ENCODE measurements at places on chromosomes 16 and 17.

GRCh38 chr16:16172991-16173390 lies 50.3 kb downstream of the ABCC6 start:
- DNase-seq: no peak

- no peak for DNase-seq
Measured at GRCh38 chr16:57470711-57471110, 8.2 kb downstream of the POLR2C start.

DNA sequence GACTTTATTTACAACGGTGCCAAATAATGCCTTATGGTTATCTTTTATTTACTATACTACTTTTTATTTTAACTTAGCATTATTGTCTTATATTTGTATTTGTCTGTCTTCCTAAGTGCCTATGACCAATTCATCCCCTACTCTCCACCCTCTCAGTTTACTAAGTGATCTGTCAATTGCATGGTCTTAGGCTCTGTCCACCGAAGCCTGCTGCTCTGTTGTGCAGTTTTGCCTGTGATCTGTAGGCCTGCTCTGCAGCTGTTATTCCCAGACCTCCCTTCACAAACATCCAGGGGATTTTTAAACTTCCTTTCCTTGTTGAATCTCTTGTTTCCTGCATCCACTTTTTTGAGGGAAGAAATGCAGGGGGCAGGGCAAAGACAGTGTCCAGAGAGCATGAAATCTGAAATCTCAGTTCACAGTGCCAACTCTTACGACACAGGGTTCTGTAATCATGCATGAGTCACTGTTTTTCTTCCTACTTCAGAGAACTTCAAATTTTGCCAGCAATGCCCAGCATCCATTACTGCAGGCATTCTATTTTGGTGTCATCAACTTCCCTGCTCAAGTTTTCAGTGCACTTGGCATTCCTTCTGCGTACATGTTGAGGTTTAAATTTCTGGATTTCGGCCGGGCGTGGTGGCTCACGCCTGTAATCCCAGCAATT lies 11.4 kb downstream of the SLFN5 start:
- DNase-seq: no peak

GRCh38 chr17:71709271-71709890 lies 411.4 kb upstream of the SOX9 start:
- no peak for DNase-seq

- DNase-seq: no peak
Measured at GRCh38 chr17:74761419-74761818, 13.0 kb downstream of the NHERF1 start.

DNA sequence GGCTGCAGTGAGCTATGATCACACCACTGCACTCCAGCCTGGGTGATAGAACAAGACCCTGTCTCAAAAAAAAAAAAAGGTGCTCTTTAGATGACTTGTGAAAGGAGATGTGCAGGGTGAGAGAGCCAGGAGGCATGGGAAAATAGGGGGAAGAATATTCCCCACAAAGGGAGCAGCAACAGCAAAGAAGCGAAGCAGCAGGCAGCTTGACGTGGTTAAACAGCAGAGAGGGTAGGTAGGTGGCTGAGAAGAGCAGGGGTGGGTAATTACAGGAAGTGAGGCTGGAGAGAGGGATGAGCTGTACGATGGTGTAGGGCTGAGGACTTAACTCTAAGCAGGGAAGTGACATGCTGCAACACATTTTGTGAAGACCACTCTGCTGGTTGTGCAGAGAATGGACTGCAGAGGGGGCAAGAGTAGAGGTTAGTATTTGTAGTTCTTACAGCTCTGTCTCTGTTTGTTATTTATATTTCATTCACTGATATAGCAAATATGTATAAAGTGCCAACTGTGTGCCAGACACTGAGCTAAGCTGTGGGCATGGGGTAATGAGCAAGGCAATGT lies 1.6 kb downstream of the HEATR3 start:
- peak; percentile 52 for DNase-seq

GRCh38 chr17:51507444-51507843 lies 247.1 kb downstream of the UTP18 start:
- no peak for DNase-seq

DNA sequence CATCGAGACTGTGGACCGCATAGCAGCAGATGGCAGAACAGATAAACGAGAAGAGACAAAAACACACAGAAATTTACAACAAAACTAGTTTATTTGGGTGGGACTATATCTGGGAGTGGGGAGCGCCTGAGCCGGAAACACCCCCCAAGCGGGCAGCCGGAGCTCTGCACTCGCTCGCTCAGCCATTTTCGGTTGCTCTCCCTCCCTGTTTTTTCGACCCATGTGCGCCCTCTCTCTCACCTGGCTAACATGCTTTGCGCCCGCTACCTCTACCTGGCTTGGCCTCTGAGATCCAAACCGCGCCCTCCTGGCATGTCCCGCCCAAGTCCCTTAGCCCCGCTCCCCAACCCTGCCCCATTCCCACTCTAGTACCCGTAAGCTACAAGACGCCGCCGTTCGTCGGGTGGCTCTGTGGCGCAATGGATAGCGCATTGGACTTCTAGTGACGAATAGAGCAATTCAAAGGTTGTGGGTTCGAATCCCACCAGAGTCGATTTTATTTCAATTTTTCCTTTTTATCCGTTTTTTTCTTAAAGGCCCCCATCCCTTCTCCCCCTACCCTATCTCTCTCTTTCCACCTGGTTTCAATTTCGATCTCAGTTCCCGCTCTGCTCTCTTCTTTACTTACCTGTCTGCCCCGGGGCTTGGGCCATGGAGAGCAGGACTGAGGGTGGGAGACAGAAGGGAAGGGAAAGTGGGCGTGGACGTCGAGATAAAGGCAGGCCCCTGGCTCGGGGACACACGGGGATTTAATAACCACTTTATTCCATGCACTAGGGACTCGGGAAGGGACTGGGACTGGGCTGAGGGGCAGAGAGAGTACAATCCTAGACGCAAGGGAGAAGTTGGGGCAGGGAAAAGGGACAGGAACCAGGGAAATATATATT lies 2.4 kb upstream of the ALOXE3 start:
- peak; percentile 49 for DNase-seq

- no peak for DNase-seq
Measured at GRCh38 chr17:57636985-57637665, 108.0 kb downstream of the CCDC182 start.

DNA sequence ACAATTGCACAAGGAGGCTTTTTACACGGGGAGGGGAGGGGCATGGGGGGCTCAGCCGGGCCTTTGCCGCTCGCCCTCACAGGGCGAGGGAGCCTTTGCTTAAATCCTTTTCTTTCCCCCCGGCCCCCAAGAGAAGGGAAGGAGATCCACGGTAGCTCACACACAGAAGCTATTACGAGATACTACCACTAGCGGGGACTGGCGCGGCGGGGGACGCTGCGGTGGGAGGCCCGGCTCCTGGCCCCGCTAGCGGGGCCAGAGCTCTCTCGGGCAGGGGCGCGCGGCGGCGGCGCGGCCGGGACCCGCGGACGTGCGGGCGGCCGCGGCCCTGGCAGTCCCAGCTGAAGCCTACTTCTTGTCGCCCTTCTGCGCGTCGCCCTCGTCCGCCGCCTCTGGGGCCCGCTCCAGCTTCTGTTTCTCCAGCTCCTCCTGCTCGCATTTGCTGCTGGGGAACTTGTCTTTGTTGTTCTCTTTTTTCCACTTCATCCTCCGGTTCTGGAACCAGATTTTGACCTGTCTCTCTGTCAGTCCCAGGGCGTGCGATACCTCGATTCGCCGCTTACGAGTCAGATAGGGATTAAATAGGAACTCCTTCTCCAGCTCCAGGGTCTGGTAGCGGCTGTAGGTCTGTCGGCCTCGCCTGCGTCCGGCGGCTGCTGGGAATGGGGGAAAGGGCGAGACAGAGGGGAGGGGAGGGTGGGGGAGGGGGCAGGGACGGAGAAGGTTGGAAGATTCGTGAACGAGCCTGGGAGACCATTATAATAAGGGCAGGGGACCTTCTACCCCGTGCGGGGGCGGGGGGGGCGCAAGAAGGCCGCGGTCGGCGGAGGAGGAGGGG lies 2.0 kb downstream of the HOXB8 start:
- peak; percentile 67 for DNase-seq

- no peak for DNase-seq
Measured at GRCh38 chr16:79805621-79806020, 205.1 kb upstream of the MAF start.

GRCh38 chr17:79160980-79161636 lies 86.5 kb downstream of the ENGASE start:
- DNase-seq: no peak

DNA sequence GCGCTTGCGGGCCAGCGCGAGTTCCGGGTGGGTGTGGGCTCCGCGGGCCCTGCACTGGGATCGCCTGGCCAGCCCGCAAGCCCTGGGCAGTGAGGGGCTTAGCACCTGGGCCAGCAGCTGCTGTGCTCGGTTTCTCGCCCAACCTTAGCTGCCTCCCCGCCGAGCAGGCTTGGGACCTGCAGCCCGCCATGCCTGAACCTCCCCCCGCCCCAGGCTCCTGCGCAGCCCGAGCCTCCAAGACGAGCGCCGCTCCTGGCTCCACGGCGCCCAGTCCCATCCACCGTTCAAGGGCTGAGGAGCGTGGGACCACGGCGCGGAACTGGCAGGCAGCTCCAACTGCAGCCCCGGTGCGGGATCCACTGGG lies 12.3 kb upstream of the ZFP90 start:
- no peak for DNase-seq

DNA sequence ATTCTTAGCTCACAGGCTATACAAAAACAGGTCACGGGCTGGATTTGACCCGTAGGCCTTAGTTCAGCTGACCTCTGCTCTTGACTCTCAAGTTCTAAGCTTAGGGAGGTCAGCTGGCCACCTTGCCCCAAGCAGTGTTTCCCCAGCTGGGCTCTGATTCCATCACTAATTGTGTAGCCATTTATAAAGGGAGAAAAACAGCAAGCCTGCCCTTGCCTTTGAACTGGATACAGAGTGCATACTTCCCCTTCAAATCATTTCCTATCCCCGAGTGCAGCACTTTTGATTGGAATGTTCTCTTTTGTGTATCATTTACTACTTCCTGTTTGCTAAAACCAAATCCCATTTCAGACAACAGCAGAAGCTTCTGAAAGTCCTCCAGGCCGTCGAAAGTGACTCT lies 153.6 kb downstream of the KATNIP start:
- DNase-seq: no peak

DNA sequence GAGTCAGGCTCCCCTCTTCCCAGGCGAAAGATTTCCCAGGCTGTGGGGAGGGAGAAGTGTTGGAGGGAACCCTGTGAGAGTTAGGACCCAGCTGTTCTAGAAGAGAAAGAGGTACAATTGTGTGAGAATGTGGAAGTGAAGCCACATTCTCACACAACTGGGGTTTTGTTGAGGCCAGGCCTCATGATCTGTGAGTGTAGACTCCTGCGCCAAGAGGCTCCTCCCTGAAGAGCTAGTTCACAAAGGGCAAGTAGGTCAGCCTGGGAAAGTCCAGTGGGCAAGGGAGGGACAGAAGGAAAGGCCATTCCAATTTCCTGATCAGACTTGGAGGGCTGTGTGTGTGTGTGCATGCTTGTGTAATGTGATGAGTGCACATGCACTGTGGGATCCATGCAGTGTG lies 15.2 kb downstream of the CD300LF start:
- DNase-seq: no peak

GRCh38 chr17:68383120-68383442 lies 74.2 kb downstream of the WIPI1 start:
- DNase-seq: no peak

GRCh38 chr16:10581507-10581906 lies 1.1 kb upstream of the EMP2 start:
- no peak for DNase-seq

DNA sequence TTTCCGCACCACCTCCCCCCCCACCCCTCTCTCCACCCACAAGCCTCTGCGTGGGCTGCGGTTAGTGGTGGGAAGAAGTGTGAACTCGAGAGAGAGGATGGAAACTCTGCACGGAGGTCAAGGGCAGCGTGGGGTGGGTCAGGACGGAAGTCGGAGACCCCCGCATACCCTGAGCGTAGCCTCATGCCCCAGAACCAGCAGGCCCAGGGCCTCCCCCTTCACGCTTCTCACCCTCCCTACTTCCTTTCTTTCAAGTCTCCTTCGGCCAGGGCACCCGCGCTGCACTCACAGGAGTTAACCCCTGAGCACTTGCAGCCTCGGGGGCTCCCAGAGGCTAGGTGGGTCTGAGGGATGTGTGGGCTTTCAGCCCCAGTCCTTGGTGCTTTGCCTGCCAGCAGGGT lies 9.2 kb downstream of the TBKBP1 start:
- peak; percentile 74 for DNase-seq

GRCh38 chr16:48367441-48368049 lies 17.7 kb downstream of the SIAH1 start:
- DNase-seq: no peak

- no peak for DNase-seq
Measured at GRCh38 chr17:77527836-77528505, 387.2 kb downstream of the SEC14L1 start.

DNA sequence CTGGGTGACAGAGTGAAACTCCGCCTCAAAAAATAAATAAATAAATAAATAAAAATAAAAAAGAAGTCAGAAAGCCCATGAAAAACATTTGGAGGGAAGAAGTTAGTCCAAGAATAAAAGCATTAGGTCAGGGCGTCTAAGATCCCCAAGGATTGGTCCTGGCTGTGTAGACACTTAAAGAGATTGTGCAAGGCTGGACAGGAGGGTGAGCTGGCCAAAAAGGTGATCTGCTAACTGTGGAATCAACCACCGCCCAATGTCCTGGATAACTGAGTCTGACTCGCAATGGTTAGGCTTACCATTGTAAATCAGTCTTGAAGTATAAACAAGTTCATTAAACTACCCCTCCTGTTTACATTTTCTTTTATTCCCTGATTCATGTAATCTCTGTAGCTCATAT lies 8.8 kb upstream of the ABCA8 start:
- DNase-seq: no peak

- DNase-seq: no peak
Measured at GRCh38 chr16:644556-644955, 2.9 kb downstream of the MCRIP2 start.

GRCh38 chr17:32298721-32299579 lies 33.3 kb downstream of the RHBDL3 start:
- DNase-seq: no peak

DNA sequence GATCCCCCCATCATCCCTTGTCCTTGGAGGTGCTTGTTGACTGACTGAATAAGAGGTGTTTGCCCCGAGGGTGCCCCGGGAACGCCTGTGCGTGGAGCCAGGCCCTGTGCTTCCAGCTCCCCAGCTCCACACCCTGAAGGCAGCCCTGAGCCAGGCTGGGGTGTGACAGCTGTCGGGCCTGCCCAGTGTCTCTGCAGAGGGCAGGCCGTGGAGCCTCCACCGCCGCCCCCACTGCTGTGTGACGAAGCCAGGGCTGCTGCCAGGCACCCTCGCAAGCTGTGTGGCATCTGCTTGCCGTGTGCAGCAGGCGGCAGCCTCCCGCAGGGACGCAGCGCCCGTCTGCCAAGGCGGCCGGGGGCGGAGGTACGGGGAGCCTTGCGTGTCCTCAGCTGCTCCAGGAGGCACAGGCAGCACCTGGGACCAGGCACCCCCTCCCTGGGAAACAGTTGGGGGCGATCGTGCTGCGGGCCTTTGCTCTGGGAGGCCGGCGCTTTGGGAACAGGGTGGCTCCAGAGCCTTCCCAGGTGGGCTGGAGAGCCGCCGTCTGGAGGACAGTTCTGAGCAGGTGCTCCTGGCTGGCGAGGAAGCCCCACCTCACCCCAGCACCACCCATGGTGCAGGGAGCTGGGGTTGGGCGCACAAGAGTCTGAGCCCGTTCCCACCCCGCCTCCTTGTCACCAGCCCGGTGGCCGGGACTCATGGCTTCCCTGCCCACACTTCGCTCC lies 26.6 kb downstream of the GSE1 start:
- DNase-seq: no peak
